Stimulated activated CD4-positive, alpha-beta T cell treated with anti-CD3 and anti-CD28 coated beads, TNF-alpha, amount 100 ng/mL, for 24 hours (primary cell): ENCODE measurements at places on chromosomes 5 and 9.

DNA sequence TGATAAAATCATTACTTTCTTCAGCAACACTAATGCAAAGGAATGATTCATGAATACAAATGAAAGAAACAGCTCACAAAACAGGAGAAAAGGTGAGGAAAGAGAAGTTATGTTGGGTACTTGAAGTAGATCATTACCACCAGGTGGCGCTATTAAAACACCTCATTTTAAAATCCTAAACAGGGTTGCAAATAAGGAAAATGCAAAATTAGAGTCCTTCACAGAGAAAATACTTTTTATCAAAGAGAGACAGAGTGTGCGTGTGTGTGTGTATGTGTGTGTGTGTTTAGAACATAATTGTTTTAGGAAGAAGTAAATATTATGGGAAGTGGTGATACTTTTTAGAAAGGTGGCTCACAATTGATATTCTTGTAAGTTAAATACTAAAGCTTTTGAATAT is 49.5 kb upstream of the CD180 start:
- no peak for DNase-seq

- no peak for DNase-seq
Measured at GRCh38 chr5:138649316-138649720, 74.1 kb upstream of the HSPA9 start.

DNA sequence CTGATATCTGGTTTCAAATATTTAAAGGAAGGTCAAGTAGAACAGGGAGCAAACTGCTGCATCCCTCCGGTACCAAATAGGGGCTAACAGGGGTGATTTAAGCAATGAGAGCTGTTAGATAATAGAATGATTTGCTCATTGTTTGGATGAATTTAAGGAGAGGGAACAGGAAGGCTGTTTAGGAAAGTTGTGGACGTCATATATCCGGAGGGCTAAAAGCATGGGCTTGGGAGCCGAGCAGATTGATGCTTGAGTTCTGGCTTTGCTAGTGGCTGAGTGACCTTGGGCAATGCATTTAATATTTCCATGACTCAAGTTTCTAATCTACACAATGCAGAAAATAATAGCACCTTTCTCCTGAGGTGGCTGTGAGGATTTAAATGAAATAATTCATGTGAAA is 85.4 kb upstream of the RPS23 start:
- DNase-seq = no peak

DNA sequence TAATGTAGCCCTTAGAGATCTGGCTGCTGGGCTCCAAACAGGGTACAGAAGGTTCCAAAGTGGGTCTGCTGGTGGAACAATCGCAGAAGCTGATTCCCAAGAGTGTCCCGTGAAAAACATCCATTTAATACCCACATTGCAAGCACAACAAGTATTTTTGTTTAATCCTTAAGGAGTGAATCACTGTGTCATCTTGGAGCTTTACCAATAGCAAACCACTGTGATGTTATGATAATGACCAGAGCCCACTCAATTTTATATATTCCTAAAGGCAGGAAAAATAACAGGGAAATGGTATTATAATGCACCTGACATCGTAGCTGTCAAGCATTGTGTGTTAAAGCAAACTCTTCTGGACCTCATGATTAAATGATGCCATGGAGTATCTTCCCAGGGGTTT is 291.9 kb downstream of the FBXL7 start:
- no peak for DNase-seq

DNA sequence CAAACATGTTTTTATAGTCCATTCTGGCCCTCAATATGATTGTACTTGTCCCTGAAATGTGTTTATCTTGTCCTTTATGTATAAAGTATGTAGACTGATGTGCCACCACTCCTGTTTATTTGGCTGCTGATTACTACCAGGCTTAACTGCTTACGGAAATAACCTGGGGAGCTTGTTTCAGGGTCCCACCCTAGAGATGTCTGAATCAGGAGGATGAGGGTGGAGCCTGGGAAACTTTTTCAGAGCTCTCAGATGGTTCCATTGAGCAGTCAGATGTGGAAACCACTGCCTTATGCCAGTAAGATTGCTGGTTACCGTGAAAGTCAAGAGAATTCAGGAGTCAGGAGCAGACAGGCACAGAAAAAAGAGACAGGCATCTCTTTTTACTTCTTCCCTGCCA is 19.2 kb downstream of the SLC23A1 start:
- no peak for DNase-seq

GRCh38 chr9:110900456-110900855 is 137.8 kb downstream of the LPAR1 start:
- no peak for DNase-seq

DNA sequence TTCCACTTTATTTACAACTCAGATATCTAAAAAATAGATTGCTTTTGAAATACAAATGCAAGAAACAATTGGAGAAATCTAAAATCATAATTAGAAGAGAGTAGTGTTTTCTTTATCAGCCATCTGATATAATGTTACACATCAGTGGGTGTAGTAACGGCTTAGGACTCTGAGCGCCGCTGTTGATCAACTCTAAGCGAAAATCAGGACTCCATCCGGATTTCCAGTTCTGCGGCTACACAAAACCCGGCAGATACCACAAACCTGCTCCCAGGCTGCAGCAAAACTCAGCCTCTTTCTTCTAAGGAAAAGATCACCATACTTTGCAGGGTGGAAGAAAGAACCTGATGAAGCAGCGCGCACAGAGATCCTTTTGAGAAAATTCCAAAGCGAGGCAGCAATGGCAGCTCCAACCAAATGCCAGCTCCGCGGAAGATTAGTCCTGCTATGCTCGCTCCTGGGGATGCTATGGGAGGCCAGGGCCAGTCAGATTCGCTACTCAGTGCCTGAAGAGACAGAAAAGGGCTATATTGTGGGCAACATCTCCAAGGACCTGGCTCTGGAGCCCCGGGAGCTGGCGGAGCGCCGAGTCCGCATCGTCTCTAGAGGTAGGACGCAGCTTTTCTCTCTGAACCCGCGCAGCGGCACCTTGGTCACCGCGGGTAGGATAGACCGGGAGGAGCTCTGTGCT is at the start of gene PCDHGA9:
Gene PCDHGA9 (plus strand): TSS at position 226 of the 691 bp plus-strand sequence. CDS start 175 bp downstream, at position 401.
- DNase-seq = no peak

DNA sequence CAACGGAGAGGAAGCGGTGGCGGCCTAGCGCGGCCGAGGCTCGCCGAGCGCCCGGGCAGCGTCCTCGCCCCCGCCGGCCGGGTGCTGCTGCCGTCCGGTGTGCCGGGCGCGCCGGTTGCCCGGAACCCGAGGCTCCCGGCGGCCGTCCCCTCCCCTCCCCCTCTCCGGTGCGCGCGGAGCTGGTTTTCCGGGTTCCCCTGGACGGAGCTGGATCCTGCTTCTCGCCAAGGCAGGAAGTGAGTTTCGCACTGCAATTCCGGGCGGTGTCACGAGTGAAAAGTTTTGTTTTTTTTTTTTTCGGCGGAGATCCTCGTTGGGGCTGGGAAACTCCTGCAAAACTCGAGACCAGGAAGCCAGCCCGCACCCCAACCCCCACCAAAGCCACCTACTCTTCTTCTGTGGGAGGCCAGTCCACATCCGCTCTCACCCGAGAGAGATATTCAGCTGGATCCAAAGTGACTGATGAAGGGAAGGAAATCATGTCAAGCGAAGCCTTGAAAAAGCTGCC is at the start of gene ERBIN:
Gene ERBIN (plus strand): TSS at position 300 of the 508 bp plus-strand sequence. CDS start 66,144 bp downstream, outside the sequence.
- DNase-seq = peak; percentile 47

GRCh38 chr5:68028131-68028727 is 187.3 kb upstream of the PIK3R1 start:
- no peak for DNase-seq

GRCh38 chr5:147956842-147957223 is 50.5 kb upstream of the C5orf46 start:
- no peak for DNase-seq

- DNase-seq = no peak
Measured at GRCh38 chr5:109876030-109876725, 186.5 kb downstream of the MAN2A1 start.

GRCh38 chr9:124284940-124285441 is 27.2 kb downstream of the NEK6 start:
- no peak for DNase-seq

- no peak for DNase-seq
Measured at GRCh38 chr5:95369782-95370181, 21.4 kb upstream of the FAM81B start.

- no peak for DNase-seq
Measured at GRCh38 chr5:51479840-51480239, 96.6 kb downstream of the ISL1 start.

DNA sequence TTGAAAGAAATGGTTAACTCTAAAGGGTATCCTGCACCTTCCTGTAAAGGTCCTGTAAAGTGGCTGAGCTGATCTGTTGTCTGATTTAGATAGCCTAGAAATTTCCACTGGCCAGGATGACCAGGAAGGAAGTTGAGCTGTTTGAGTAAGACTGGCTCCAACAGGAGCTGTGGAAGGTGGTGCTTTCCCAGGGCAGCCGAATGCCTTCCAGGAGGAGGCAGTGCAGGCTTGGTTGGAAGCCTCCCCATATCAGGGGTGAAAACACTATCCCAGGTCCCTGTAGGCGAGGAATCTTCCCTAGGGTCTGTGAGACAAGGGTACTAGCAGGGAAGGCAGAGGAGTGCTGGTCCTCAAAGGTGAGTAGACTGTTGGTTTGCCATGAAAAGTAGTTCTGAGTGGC is 98.4 kb downstream of the LIX1 start:
- no peak for DNase-seq

DNA sequence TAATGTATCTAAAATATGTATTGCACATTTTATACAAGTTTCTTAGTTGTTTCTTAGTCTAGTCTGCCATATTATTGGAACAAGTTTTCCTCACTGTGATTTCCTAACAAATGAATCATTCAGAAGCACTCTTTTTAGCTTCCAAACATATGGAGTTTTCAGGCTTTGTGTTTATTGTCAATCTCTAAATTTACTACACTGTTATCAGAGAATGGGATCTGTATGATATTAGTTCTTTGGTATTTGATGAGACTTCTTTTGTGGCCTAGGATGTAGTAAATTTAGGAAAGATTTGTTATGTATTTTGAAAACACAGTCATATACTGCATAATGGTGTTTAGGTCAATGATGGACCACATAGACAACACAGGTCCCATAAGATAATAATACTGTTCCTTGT is 25.7 kb downstream of the SREK1IP1 start:
- no peak for DNase-seq

GRCh38 chr5:18745042-18745987 is 1111.1 kb downstream of the TAF11L14 start:
- no peak for DNase-seq

DNA sequence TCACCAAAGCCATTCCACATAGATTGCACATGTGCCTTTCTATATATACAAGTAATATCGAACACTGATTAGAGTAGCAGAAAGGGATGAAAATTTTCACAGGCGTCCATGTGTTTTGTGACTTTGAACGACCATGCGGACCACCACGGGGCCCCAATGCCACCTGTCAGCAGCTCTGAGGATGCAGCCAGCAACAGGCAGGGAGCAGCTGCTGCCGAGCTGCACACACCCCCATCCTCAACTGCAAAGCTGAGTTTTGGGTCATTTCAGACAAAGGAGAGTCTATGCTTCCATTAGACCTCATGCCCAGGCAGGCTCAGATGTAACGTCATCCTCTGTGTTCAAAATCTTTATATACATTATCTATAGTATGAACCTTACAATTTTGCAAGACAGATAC is 503.8 kb downstream of the IRX1 start:
- no peak for DNase-seq

GRCh38 chr5:157456301-157456700 is 3.7 kb upstream of the NIPAL4 start:
- DNase-seq = no peak

DNA sequence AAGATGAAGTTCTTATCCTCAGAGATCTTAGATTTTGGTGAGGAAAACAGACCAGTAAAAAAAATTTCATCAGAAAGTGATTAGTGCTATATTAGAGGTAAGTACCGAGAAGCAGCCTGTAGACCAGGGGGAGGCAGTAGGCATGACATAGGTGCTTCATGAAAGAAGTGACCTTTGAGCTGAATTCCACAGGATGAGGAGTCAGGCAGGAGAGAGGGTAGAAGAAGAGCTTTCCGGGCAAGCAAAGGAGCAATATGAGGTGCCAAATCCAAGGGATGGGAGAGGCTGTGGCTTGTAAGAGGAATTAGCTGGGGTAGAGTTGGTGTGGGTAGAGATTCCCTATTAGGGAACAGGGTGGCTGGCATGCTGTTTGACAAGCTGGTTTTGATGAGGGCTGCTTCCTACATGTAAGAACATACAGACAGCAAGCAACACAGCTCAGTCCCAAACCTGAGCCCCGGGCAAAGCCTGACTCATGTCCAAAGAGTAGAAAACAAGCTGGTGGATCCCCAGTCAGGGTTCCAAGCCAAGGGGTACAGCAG is 48.4 kb upstream of the PWWP2A start:
- no peak for DNase-seq

GRCh38 chr9:73962792-73963191 is 534.3 kb upstream of the RORB start:
- DNase-seq = no peak

GRCh38 chr5:66912787-66913186 is 283.8 kb downstream of the CD180 start:
- DNase-seq = no peak

GRCh38 chr9:22740781-22741180 is 294.2 kb downstream of the DMRTA1 start:
- DNase-seq = no peak

GRCh38 chr9:92467511-92467910 is 14.8 kb downstream of the ASPN start:
- no peak for DNase-seq

DNA sequence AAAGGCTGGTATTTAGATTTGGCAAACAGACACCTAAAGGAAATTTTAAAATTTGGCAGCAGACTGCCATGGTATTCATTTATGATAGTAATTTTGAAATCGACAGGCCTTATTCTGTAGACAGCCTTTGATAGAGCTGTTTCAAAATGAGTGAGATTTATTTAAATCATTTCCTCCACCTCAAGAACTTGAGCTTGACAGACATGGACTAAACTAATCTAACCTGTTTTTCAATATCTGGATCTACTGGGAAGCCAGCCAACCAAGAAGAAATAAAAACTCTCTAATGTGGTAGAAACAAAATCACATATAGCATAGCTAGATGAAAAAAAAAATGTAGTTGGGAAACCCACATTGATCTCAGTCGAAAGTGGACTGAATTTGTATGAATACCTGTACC is 56.9 kb upstream of the RASA1 start:
- no peak for DNase-seq

DNA sequence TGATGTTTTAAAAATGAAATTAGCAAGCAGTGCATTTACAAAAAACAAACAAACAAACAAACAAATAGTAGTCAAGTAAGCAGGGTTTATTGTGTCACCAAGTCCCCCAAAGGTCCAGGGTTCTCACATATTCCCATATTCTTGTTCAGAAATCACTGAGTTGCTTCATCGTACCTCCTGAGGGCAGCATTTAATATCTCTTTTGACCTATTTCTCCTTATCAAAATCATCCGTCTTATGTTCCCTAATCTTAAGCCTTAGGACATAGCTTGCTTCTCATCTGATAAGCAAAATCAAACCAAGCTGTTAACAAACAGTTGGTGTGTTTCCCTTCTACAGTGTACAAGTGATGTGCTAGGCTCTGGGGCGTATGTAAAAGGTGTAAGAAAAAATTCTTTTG is 109.5 kb upstream of the MAN2A1 start:
- DNase-seq = no peak
